ENCODE measurements at places on chromosomes 7 and 10.

- H3K36me3 ChIP-seq = no peaks in the 10 kb centered on the region
- H3K27ac ChIP-seq = no peak overlapping the region
- H3K4me3 ChIP-seq = no peak overlapping the region
These were observed 388.6 kb upstream of the C7orf33 start for GRCh38 chr7:148201992-148202391.

DNA sequence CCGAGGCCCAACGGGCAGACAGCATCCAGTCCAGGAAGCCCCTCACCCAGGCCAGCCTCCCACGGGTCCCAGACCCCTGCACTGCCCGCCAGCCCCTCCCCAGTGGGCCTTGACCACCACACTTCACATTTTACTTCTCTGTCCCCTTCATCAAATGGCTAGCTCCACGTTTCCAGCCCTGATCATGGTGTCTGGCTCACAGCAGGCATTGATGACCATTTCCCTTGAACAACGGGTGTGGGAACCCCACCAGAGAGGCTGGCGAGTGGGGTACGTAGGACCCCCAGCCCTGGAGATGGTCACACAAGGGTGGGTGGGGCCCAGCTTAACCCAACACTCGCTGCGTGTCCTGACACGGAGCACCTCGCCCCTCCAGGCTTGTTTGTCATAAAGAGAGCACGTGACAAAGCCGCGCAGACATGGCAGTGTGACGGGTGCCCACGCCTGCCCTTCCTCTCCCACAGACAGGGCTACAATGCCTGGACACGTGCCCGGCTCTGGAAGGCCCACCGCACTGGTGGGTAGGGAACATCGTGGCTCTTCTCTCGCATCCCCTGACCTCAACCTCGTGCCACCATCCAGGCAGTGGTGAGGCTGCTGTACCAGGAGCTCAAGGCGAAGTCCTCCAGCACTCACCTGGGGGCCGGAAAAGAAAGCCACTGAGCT lies 267.7 kb downstream of the MAD1L1 start:
- DNase-seq = no peak
- no peaks in the 10 kb centered on the region for H3K4me1 ChIP-seq
- no peaks in the 10 kb centered on the region for H3K36me3 ChIP-seq
- H3K4me3 ChIP-seq = no peak overlapping the region

DNA sequence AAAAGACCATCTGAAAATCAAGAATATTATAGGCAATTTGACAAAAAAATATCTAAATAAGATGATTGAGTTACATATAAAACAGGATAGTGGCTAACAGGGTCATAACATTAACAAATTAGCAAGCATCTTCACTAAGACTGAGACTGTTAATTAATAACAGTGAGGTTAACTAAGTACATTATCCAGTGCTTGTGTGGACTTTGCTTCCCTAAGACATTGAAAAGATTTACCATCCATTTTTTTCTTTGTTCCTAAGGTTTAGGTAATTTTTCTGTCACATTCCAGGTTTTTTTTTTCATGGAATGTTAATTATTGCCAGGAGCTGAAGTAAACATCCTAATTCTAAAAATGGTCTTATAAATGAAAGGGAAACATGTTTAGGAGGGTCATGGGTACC lies 227.6 kb downstream of the ANKRD7 start:
- no peak overlapping the region for H3K4me3 ChIP-seq
- no peaks in the 10 kb centered on the region for H3K4me1 ChIP-seq
- DNase-seq = no peak
- no peak overlapping the region for H3K27ac ChIP-seq
- H3K36me3 ChIP-seq = no peaks in the 10 kb centered on the region

GRCh38 chr10:69222157-69223027 lies 2.3 kb downstream of the HKDC1 start:
- no peaks in the 10 kb centered on the region for H3K27me3 ChIP-seq
- peaks cover 6% of the 10 kb centered on the region for H3K4me1 ChIP-seq
- DNase-seq = peak; percentile 68

GRCh38 chr10:3525832-3526449 lies 259.1 kb downstream of the KLF6 start:
- H3K36me3 ChIP-seq = no peaks in the 10 kb centered on the region
- no peak overlapping the region for H3K27ac ChIP-seq
- no peaks in the 10 kb centered on the region for H3K27me3 ChIP-seq
- peak; percentile 39 for DNase-seq
- H3K4me1 ChIP-seq = peaks cover 4% of the 10 kb centered on the region
- no peak overlapping the region for H3K4me3 ChIP-seq

DNA sequence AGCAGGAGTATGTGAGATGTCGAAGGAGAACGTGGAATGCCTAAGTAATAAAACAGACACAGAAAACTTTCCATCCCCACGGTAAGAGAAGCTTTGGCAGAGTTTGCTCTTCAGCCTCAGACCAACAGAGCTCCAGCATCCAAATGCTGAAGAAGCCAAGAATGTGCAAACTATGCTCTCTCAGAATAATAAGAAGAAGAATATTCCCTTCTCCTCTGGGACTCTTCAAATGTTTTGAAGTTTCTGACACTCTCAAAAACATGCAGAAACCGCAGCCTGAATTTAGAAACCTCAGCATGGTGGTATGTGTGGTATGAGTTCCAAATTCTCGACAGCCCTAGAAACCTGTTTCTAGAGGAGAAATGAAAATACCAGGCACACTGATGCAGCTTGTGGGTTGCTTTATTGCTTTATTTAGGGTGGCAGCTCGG lies 113.3 kb downstream of the KCNMA1 start:
- H3K4me3 ChIP-seq = no peak overlapping the region
- no peaks in the 10 kb centered on the region for H3K4me1 ChIP-seq
- no peak overlapping the region for H3K27ac ChIP-seq
- H3K27me3 ChIP-seq = no peaks in the 10 kb centered on the region
- no peak for DNase-seq

GRCh38 chr7:88217675-88218428 lies 2.0 kb downstream of the SRI start:
- H3K4me3 ChIP-seq = no peak overlapping the region
- peak overlapping the region; percentile 95 for H3K27ac ChIP-seq
- DNase-seq = no peak
- H3K36me3 ChIP-seq = no peaks in the 10 kb centered on the region

- no peaks in the 10 kb centered on the region for H3K36me3 ChIP-seq
- H3K27ac ChIP-seq = no peak overlapping the region
- H3K4me1 ChIP-seq = no peaks in the 10 kb centered on the region
- H3K4me3 ChIP-seq = no peak overlapping the region
These were observed 98.2 kb downstream of the KIF20B start for GRCh38 chr10:89799573-89799972.

GRCh38 chr7:83837683-83838082 lies 188.7 kb upstream of the SEMA3E start:
- no peak overlapping the region for H3K4me3 ChIP-seq
- no peak for DNase-seq
- H3K27me3 ChIP-seq = no peaks in the 10 kb centered on the region
- no peak overlapping the region for H3K27ac ChIP-seq
- H3K4me1 ChIP-seq = no peaks in the 10 kb centered on the region

DNA sequence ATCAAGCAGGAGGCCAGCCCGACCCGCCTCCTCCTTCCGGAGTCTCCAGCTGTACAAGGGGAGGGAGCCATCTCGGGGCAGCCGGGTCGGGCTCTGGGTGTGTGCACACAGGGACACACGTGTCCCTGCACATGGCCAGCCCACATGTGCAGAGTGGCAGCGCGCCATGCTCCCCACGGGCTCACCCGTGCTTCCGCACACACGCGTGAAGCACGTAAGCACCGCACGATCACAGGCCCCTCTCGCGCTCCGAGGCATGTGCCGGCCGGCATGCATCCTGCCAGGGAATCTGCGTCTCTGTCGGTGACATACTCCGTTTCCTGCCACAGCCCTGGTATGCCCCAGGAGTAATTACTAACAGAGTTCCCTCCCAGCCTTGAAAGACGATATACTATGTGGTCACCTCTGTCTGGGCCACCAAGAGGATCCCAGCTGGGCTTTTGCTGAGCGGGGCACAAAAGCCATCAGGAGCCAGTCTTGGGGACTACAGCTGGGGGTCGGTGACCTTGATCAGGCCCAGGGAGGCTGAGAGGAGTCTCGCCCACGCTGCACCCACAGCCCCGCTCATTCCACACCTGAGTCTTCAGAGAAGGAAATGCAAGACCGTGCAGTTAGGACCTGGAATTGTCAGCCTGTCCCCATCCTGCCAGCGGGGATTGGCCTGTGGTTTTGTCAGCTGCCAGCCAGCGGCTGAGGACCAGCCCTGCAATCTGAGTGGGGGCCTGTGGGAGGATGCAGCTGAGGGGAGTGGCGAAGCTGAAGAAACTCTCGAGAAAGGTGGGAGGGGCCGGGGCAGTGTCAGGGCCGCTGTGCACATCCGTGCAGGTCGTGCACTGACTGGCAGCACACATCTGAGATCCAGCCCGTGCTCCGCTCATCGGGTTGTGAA lies 11.0 kb upstream of the LFNG start:
- DNase-seq = peak; percentile 38
- H3K4me3 ChIP-seq = no peak overlapping the region
- H3K27me3 ChIP-seq = no peaks in the 10 kb centered on the region
- H3K27ac ChIP-seq = no peak overlapping the region

DNA sequence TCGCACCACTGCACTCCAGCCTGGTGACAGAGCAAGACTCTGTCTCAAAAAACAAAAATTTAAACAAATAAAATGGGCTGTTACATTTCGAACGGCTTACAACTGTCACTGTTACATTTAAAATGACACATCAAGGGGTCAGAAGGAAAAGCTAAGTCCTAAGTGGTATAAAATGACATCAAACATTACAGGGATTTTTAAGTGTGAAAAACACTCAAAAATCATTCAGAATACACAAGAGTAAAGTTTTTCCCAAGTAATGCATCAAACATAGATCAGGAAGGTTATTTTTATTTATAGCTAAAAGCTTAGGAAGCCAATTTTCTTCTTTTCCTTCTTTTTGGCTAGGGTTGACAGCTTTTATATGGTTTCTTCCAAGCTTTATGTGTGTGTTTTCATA lies 39.0 kb downstream of the CCDC3 start:
- H3K27ac ChIP-seq = no peak overlapping the region
- peaks cover 12% of the 10 kb centered on the region for H3K4me1 ChIP-seq
- H3K36me3 ChIP-seq = no peaks in the 10 kb centered on the region
- DNase-seq = no peak
- no peak overlapping the region for H3K4me3 ChIP-seq

DNA sequence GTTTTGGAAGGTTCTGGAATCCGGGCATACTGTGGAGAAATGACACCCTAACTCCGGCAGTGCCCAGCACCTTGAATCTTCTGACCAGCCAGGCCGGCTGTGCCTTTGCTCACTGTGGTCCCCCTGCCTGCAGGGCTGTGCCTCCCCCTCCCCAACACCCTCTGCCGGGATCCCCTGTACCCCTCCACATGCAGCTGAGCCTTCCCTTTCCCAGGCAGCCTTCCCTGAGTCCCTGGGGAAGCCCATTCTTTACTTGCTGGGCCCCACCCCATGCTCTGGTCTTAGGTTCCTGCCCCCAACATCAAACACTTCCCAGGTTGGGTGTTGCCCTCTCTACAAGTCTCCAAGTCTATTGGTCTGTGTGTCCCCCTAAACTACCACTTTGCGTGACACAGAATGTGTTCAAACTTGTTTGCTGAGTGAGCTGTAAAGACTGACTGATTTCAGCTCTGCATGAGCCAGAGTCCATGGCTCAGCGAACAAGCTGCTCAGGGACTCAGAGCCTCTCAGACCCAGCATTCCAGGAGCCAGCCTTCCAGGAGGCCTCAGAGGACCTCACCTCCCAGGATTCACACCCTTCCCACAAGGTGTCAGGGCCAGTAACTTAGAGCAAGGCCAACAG lies 31.6 kb downstream of the CALML5 start:
- no peak overlapping the region for H3K4me3 ChIP-seq
- no peak for DNase-seq
- H3K36me3 ChIP-seq = no peaks in the 10 kb centered on the region
- no peaks in the 10 kb centered on the region for H3K27me3 ChIP-seq
- peaks cover 18% of the 10 kb centered on the region for H3K4me1 ChIP-seq
- no peak overlapping the region for H3K27ac ChIP-seq

DNA sequence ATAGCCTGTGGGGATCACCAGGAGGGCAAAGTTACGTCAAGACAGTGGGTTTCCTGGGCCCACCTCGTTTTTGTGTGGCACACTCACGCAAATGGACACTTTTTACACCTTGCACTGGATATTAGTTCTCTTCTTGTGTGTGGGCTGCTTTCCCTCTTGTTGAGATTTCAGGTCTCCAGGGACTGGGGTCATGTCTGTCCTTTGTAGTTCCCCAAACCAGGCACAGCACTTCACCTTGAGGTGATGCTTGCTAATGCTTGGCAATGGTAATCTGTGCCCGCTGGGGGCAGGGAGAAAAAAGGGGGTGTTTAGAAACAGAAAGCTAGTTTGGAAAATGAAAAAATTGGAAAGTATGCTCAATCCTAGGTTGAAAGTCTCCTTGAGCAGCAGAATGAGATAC lies 195.3 kb downstream of the PTEN start:
- no peaks in the 10 kb centered on the region for H3K36me3 ChIP-seq
- DNase-seq = no peak
- no peak overlapping the region for H3K27ac ChIP-seq
- H3K4me3 ChIP-seq = no peak overlapping the region
- H3K4me1 ChIP-seq = peaks cover 16% of the 10 kb centered on the region

GRCh38 chr10:28996947-28997551 lies 291.8 kb upstream of the LYZL1 start:
- H3K36me3 ChIP-seq = no peaks in the 10 kb centered on the region
- H3K27me3 ChIP-seq = no peaks in the 10 kb centered on the region
- H3K4me1 ChIP-seq = no peaks in the 10 kb centered on the region
- no peak overlapping the region for H3K27ac ChIP-seq

Measured in body of pancreas (tissue), 4 donors.